ENCODE measurements at places on chromosomes 2 and 18.
A peak's percentile ranks its signal among the peaks of the same experiment; 100 is the strongest.

DNA sequence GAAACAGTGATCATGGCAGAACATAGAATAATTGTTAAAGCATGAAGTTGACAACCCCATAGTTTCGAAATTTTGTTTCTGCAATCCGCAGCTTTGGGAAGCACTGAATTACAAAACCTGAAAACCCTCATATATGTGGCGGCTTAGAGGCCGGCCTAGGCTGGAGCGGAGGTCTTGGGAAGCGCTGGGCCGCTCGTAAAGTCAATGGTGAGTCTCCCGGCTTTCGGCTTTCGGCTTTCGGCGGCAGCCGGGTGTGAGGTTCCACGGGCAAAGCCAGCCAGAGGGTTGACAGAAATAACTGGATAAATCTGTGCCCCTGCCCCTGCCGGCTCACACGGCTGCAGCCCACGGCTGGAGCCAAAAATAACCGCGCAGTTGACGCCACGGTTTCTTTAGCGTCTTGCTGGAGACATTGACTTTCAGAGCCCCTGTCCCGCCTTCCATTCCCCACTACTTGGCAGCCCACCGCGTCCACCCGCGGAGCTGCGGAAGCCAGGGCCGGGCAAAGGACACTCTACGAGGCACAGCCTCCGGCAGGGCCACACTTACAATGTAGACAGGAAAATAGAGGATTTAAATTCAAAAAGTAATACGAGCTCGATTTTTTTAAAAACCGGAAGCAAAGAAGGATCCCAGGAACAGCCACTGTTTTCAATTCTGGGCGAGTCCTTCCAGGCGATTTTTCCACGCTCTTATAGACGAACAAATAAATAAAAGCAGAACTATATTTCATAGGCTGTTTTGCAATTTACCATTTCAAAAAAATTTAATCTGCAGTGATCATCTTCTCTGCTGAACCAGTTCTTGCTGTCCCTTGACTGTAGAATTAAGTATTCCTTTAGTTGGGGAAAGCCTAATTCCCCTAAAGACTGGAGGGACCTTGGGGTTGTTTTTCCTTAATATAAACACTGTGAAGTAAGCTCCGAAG, 28.3 kb upstream of the ATP6V1B1 start:
- DNase-seq: no peak

- no peak for DNase-seq
Observed at GRCh38 chr2:31148514-31148913, 10.3 kb upstream of the GALNT14 start.

GRCh38 chr18:33558529-33558928, 19.5 kb upstream of the ASXL3 start:
- no peak for DNase-seq

DNA sequence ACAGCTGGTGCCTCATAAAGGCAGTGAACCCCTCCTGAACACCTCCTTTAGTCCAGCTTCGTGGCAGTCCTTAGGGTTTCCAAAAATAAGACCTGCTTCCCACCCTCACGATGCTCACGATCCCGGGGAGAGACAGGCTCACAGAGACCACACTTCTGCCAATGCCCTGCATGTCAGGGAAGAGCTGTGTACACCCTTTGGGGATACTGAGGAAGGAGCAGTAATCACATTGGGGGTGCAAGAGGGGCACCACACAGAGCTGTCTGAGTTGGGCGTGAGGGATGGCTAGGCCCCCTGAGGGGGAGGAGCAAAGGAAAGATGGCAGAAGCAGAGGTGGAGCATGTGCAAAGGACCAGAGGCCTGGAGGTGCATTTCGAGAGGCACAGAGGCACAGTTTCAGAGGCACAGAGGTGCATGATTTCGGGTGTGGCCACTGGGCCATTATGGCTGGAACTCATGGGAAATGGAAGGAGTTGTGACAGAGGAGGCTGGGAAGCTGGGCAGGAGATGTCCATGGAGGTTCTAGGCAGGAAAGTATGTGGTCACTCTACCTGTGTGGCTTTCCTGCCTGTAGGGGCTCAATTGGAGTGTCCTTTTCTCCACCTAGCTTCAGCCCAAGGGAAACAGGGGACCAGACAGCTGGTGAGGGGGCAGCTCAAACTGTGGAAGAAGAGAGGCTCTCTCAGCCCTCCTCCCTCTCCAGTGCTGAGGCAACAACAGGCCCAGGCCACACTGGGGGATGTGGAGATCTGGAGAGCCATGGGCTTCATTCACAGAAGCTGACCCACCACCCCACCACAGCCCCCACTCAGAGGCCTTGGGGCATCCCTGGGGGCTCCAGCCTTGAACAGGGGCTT, 115.9 kb downstream of the CAPN13 start:
- peak; percentile 83 for DNase-seq

GRCh38 chr18:48769006-48769636, 181.6 kb downstream of the SMAD7 start:
- no peak for DNase-seq

- DNase-seq: peak; percentile 91
Observed at GRCh38 chr2:201257381-201257955, 2.9 kb upstream of the CASP8 start.

- DNase-seq: no peak
Observed at GRCh38 chr2:45043174-45043573, 33.9 kb upstream of the SIX2 start.

GRCh38 chr2:33804155-33804554, 205.1 kb upstream of the FAM98A start:
- DNase-seq: no peak

- DNase-seq: peak; percentile 19
Observed at GRCh38 chr2:48912110-48912509, 156.6 kb upstream of the LHCGR start.

DNA sequence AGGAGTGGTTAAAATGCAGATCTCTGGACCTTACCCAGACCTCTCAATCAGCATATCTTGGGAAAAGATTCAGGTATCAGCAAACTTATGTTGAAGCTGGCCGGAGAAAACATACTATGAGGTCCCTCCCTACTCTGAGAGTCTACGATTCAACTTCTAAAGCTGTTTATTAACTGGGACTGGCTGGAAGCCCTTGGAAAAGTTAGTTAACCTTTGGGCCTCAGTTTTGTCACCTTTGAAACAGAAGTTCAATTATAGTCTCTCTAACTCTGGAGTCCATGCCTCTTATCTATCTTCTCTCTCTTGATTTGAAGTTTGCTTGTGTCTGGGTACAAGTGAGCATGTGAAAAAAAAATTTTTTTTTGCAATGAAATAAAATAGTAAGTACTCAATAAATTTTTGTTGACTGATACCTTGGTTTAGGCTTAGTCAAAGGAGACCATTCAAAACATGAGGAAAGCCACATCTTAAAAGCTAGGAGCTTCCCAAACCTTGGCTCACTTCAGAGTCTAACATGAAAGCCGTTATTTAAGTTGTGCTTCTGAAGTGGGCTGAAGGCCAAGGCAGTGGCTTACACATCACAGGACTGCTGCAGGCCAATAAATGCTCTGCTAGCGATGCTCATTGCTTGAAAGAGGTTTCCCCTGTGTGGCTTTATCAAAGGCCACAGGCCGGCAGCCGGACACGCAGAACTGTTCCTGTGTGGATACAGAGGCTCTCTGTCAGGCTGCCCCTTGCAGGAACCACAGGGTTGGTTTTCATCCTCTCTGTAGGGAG, 110.6 kb upstream of the FAM136A start:
- no peak for DNase-seq

DNA sequence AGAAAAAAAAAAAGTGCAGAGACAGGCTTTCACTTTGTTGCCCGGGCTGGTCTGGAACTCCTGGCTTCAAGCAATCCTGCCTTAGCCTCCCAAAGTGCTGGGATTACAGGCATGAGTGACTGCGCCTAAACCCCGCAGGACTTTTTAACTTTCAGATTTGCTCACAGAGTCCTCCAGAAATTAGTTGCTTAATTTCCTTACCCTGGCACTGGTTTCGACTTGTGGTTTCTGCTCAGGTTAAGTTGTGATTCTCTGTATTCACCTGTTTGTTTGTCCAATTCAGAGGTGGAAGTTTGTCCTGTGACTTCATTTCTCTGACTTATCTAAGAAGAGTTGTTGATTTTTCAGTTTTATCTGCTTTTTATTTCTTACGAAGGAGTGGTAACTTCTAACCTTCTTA, 238.1 kb downstream of the TMEM182 start:
- no peak for DNase-seq

DNA sequence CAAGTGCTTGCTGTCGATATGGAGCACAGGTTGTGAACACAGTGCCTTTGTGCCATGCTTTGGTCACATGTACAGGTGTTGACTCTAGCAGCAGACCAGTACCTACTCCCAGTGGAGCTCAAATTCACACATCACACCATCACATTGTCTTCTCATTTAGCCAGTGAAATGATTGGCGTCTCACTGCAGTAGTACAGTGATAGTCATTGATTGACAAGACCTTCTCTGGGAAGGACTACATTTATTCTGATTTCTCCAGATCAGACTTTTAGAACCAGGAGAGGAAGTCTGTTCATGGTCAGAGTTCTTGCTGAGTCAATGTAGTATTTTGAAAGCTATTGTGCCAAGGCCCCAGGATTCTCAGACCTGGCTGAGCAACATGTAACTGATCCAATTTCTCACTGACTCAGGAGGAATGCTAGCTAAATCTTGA, 75.2 kb downstream of the FMNL2 start:
- DNase-seq: no peak

DNA sequence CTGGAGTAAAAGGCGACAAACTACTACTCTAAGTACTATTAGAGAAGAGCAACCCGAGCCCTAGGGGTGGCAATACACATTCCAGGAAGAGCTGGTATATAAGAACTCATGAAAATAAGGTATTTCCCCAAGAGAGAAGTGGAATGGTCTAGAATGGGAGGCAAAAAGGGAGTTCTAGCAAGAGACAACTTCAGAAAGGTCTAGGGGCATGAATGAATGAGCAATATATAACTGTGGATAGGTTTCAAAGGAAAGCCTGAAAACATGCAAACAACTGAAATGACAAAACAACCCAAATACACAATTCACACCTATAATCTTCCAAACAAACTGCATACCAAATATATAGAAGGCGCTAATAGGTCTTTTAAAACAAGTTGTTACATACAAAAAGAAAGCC, 22.2 kb downstream of the TRIP12 start:
- DNase-seq: no peak

DNA sequence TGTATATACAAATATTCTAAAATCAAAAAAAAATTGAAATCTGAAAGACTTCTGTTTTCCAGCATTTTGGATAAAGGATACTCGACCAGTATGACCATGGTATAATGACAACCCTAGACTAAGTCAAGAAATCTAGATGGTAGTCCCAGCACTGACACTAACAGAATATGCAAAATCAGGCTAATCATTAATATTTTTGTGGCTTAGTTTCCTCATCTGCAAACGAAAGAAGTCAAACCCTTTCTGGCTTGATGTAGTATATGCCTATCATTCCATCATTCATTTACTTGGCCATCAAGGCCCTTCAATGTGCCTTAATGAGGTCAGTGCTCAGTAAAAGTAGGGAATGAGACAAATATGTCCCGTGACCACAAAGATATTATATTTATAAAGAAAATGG, 83.5 kb downstream of the NCKAP5 start:
- DNase-seq: no peak

DNA sequence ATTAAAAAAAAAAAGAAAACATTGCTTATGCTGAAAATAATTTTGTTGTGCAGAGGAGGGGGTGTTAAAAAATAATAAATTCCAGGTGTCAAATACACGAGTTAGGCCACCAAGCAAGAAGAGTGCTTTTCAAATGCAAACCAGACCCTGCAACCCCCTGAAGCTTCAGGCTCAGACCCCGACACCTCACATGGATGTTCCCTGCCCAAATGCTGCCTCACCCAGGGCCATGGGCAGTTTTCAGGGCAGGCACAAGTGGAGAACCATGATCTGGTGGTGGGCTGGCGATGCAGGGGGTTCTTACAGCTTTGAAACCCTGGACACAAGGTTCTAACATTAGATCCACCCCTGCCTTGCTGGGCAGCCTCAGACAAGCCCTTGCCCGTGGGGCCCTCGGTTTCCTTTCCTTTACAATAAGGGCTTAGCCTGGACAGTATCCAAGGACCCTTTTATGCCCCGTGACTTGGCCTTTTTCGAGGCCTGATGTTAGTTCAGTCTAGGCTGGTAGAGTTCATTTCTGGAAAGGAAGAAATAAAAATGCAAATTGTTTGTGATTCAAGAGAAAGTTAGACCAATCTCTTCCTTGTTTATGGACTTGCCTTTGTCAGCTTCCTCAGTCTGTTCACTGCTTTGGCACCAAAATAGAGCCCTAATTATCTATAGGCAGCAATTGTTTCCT, 168.7 kb downstream of the DDX1 start:
- DNase-seq: no peak

GRCh38 chr2:48356701-48357325, 173.1 kb upstream of the STON1 start:
- DNase-seq: no peak

DNA sequence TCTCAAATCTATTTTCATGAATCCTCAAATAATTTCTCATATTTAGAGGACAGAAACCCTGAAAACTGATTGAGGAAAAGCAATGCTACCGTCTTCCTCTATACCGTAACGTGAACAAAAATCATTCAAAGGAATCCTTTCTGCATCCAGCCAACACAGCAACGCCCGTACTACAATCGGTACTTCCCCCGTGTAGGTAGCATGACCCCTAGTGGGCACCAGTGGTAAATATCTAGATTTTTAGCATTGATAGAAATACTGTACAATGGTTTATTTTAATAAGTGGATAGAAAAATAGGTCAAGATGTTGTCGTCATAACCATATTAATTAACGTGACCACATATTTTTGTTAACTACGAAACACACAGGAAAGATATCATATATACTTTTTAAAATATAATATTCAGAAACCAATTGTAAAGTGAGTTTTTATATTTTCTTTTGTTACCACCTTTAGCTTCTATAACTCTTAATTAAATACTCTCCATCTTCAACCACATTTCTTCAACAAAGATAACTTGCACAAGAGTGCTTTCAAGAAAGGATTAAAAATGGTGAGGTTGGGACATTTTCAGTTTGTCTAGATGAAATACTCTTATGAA, 194.1 kb downstream of the SS18 start:
- no peak for DNase-seq

- no peak for DNase-seq
Observed at GRCh38 chr2:27077231-27077630, 1.2 kb upstream of the EMILIN1 start.

DNA sequence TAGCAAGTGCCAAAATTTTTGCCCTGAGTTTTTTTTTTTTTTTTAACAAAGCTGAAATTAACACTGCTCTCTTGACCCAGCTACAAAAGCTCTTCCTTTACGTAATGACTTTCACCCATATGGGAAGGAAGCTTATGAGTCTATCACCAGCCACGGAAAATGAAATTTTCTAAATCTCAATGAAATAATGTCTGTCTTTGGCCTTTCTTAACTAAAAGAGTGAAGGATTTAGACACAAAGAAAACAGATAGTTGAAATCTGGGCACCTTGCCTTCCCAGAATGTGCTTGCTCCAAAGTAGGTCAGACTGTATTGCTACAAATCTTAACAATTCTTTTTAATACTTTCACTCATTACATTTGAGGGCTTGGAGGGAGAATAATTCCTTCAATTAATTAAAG, 180.8 kb upstream of the MGAT5 start:
- no peak for DNase-seq

Measured in esophagus muscularis mucosa (tissue), 4 donors.